Esophagus muscularis mucosa (tissue), 4 donors: ENCODE measurements at places on chromosomes 7 and 10. TPM values are rescaled to one million over a fixed set of nuclear protein-coding genes. Genes with fewer than 3 reads are reported as not detected.

- H3K27me3 ChIP-seq: peaks cover 11% of the 10 kb centered on the region
- H3K27ac ChIP-seq: no peak overlapping the region
- H3K36me3 ChIP-seq: no peaks in the 10 kb centered on the region
- no peak overlapping the region for H3K4me3 ChIP-seq
These were observed 4.3 kb downstream of the DDC start for GRCh38 chr7:50560865-50561351.

DNA sequence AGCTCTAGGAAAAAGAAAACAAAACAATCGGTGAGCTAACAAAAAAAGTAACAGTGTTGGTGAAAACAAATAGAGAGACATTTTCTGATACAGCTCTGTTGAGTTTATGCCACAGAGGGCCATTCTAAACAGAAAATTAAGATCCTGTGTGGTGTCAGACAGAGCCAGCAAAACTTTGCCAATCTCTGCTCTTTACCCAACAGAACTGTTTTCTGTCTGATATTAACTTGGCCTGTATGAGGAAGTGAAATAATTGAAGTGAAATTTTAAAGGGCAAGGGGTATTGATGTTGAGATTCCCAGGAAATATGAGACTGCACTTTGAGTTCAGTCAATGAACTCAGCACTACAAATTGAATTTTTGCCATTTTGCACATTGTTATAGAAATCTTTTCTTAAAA, 101.0 kb downstream of the AOAH start:
- no peak overlapping the region for H3K4me3 ChIP-seq
- H3K36me3 ChIP-seq: no peaks in the 10 kb centered on the region
- H3K27me3 ChIP-seq: no peaks in the 10 kb centered on the region
- no peak overlapping the region for H3K27ac ChIP-seq
- no peak for DNase-seq

- peak; percentile 77 for DNase-seq
- no peak overlapping the region for H3K27ac ChIP-seq
These were observed 3.5 kb downstream of the SH2D4B start for GRCh38 chr10:80540981-80541750.

Gene CPA4
- total RNA-seq: not detected

DNA sequence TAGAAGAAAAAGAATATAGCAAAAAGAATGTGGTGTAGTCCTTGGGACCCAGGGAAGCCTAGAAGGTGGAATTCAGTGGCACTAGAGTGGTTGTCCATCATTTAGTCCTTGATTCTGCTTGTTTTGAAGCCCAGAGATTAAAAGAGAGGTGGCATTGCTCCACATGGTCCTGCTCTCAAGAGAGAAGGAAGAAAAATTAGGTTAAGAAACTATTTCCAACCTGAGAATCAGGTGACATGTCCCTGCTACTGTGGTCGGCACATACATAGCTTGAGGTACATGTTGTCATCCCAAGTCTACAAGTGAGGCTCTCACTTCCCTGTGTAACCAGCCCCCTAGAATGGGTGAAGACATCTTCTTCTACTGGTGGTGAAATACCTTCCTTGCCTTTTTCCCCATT, at the start of gene OR9A2:
Gene OR9A2, minus strand, starts transcription at position 101 of the 400 bp plus-strand sequence. Its CDS starts 0 bp downstream, at position 101.
- no peaks in the 10 kb centered on the region for H3K27me3 ChIP-seq
- no peaks in the 10 kb centered on the region for H3K36me3 ChIP-seq
- no peak within 1 kb of the TSS for H3K27ac ChIP-seq
- H3K4me1 ChIP-seq: no peaks in the 10 kb centered on the region
- H3K4me3 ChIP-seq: no peak within 1 kb of the TSS
- no peak for DNase-seq

DNA sequence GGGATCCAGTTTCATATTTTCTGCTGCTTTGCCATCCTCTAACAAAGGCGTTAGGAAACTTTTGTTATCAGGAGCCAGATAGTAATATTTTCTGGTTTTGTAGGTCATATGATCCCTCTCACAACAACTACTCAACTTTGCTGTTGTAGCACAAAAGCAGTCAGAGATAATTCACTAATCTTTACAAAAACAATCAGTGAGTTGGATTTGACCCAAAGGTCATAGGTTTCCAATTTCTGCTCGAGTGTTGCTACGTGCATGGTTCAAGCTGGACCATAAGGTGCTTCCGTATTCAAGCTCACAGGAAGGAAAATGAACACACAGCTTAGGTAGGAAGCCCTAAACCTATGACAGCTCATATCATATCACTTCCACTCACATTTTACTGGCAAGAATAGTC, 92.4 kb upstream of the SFMBT2 start:
- no peaks in the 10 kb centered on the region for H3K27me3 ChIP-seq
- H3K4me1 ChIP-seq: no peaks in the 10 kb centered on the region
- DNase-seq: no peak
